Fibroblast of villous mesenchyme (primary cell): ENCODE measurements at places on chromosomes 5 and 9. TPM values are rescaled to one million over a fixed set of nuclear protein-coding genes. Genes with fewer than 3 reads are reported as not detected.

The IRGM gene
- total RNA-seq = 0.32 TPM in 1 of 2 replicates, not detected in the other

The NME5 gene
- 1.3 and 2.2 TPM in 2 replicates for total RNA-seq

The GTF3C4 gene
- total RNA-seq = 18.4 and 22.9 TPM in 2 replicates

The PCAT7 gene
- 0.43 and 0.64 TPM in 2 replicates for total RNA-seq

The GLRA1 gene
- total RNA-seq = not detected in 2 replicates

The SLC46A2 gene
- not detected in 2 replicates for total RNA-seq

The SHLD3 gene
- 3.2 and 5.2 TPM in 2 replicates for total RNA-seq

The HSD17B3 gene
- total RNA-seq = not detected in 2 replicates

The SPINK13 gene
- not detected in 2 replicates for total RNA-seq
